ENCODE measurements at places on chromosomes 12 and 14.

DNA sequence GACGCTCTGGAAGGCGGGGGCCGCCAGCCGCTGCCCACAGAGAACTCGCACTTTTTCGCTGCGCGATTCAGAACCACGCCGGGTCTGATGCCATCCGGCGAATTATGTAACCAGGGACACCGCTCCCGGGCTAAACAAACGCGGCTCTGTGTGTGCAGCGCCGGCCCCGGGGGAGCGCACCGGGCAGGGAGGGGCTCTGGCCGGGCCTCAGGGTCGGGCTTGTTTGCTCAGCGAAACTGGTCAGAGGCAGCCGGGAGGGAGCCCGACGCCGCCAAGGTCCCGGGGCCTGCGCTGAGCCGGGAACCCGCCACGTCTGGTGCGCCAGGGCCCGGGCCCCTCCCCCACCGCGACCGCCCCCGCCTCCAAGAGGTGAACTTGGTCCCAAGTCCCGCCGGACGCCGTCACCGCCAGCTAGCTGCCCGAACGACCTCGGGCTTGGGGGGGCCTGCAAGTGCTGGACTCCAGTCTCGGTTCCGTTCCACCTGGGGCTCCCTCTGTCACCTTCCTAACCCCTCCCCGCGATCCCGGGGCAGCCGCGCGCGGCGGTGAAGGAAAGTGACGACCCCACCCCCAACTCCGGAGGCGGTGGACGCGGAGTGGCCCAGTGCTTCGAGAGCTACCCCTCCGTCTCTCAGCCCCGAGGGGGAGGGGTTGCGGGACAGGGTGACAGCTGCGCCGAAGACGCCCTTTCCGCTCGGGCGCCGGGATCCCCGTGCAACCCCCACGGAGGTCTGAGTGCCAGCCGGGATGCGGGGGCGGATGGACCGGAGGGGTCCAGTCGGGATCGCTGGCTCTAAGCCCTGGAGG, 848 bp downstream of the CTDSP2 start:
- no peak for DNase-seq

GRCh38 chr14:103556946-103557758, 5.3 kb downstream of the BAG5 start:
- DNase-seq: no peak

- no peak for DNase-seq
Observed at GRCh38 chr14:81837304-81837703, 303.7 kb upstream of the SEL1L start.

- DNase-seq: no peak
Observed at GRCh38 chr14:38944691-38945090, 158.3 kb downstream of the SEC23A start.

DNA sequence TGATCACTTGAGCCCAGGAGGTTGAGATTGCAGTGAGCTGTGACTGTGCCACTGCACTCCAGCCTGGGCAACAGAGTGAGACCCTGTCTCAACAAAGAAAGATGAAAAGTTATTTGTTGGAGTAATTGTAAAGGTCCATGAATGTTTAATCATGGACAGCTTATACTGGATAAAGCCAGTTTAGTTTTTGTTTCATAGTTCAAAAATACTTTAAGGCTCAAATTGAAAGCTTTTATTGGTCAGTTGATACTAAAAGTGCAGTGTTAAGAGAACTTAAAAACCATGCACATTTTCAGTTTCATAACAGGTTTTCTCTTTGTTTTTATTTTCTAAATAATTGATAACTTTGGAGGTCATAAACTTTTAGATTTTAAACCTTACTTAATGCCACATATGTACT, 108.4 kb downstream of the MON2 start:
- no peak for DNase-seq

GRCh38 chr14:73619524-73619923, 7.2 kb downstream of the ACOT6 start:
- no peak for DNase-seq

- DNase-seq: no peak
Observed at GRCh38 chr12:116582610-116583009, 23.4 kb downstream of the MAP1LC3B2 start.

DNA sequence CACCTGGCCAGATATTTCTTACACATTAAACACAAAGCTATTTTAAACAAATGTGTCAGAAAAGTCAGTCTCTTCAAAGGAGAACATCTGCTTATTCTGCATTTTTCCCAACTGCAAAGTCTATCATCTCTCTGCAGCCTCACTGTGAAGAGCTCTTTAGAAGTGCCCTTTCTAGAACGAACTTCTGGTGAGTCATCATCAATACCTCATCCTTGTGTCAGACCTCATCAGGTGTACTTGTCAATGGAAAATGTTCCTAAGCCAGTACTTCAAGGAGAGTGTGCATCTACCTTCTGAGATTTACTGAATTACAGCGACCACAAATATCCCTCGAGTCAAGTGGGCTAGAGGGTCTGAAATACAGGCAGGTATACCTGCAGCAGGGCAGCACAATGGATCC, 457.3 kb downstream of the LRIG3 start:
- no peak for DNase-seq

GRCh38 chr12:112116232-112117060, 7.9 kb upstream of the NAA25 start:
- DNase-seq: no peak

Measured in AG04450 (cell line).